Fibroblast of villous mesenchyme (primary cell): ENCODE measurements at places on chromosomes 5 and 9. TPM values are rescaled to one million over a fixed set of nuclear protein-coding genes. Genes with fewer than 3 reads are reported as not detected.

Gene CERCAM
- 80.2 and 86.8 TPM in 2 replicates for total RNA-seq

Gene SLC27A6
- under 0.01 and 0.32 TPM in 2 replicates for total RNA-seq

Gene FBXL7
- 10.6 and 11.2 TPM in 2 replicates for total RNA-seq

Gene LCP2
- total RNA-seq: not detected in 2 replicates

Gene HAPLN1
- total RNA-seq: 0.43 and 3.9 TPM in 2 replicates

DNA sequence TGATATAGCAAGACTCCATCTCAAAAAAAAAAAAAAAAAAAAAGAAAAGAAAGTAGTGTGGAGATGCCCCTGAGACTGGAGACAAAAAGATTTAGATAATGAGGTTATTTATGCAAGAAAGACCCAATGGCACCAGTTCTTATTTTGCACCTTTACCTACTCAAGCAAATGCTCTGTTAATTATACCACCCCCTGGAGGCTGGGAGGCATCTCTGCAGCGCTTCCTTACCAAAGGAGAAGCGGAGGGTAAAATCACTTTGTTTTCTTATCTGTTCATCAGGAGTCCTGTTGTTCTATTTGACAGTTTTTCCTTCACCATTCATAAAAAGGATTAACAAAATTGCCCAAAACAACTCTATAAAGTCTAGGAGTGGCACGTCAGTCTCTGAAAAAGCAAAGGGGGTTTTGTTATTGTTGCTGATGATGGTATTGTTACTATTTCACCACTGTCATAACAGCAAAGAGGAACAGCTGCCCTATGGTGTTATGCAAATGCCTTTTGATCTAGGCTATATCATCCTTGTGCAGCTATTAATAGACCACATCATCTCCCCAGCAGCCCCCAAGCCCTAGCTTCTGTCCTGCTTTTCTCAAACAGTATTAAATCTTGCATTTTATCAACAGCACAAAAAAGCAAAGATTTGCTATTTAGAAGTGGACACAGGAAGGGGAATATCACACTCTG is 174.0 kb downstream of the PALM2AKAP2 start:
- DNase-seq: no peak

- peak; percentile 22 for DNase-seq
Measured at GRCh38 chr5:83470526-83471404, 779 bp upstream of the VCAN start.

GRCh38 chr5:42454216-42454995 is 31.2 kb downstream of the GHR start:
- no peak for DNase-seq

DNA sequence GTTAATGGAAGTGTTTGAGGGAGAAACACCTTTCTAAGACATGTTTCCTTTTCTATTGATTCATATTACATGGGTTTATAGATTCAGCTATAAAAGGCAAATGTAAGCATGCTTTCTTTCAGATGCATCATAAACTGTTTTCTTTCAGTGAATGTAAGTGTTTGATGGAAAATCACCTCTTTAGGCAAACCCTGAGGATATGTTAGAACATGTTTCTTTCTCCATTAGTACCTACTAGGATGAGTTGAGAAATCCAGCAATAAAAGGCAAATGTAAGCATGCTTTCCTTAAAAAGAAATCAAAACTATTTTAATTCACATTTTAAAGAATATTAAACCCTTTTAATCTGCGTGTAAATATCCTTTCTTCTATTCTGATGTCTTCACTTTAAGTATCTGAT is 31.6 kb downstream of the FNIP1 start:
- DNase-seq: no peak
